Fibroblast of skin of abdomen (primary cell): ENCODE measurements at places on chromosomes 4 and X.

- DNase-seq = no peak
These were observed 616.0 kb downstream of the IQCM start for GRCh38 chr4:149199594-149199993.

DNA sequence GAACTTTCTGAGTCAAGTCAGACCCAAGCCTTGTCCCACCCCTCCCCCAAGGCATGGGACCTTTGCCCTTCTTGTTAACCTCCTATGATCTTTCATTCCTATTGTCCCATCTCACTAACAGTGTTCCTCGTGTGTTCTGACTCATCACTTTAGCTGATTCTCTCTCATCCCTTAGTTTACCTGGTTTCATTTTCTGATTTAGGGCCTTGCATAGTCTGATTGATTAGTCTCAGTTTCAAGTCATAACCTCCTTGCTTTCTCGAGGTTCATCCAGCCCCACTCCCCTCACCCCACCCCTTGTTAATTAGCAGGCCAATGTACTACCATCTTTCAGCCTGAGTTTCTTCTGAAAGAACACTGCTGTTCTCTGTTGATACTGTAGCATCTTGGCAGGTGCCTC lies 517.4 kb downstream of the RPA4 start:
- no peak for DNase-seq

GRCh38 chr4:38347251-38347650 lies 316.7 kb upstream of the KLF3 start:
- no peak for DNase-seq

- DNase-seq = no peak
These were observed 6.9 kb upstream of the HAUS3 start for GRCh38 chr4:2248821-2249261.
